ENCODE measurements at places on chromosomes 7 and 10. TPM values are rescaled to one million over a fixed set of nuclear protein-coding genes. Genes with fewer than 3 reads are reported as not detected.

Gene CALML3
- not detected for total RNA-seq

GRCh38 chr10:5618829-5619228 lies 47.6 kb downstream of the ASB13 start:
- peak; percentile 60 for DNase-seq

GRCh38 chr10:62618054-62618453 lies 186.5 kb upstream of the ADO start:
- no peak for DNase-seq

- DNase-seq: peak; percentile 84
These were observed 880 bp upstream of the ELN start for GRCh38 chr7:74026903-74027682.

GRCh38 chr7:26588511-26588910 lies 275.9 kb downstream of the SKAP2 start:
- no peak for DNase-seq

Gene DYNC1I1
- total RNA-seq: 18.5 TPM

Gene ANKRD22
- total RNA-seq: not detected

Gene NANOS1
- 3.3 TPM for total RNA-seq

GRCh38 chr7:75658369-75658768 lies 80.4 kb downstream of the HIP1 start:
- DNase-seq: no peak

DNA sequence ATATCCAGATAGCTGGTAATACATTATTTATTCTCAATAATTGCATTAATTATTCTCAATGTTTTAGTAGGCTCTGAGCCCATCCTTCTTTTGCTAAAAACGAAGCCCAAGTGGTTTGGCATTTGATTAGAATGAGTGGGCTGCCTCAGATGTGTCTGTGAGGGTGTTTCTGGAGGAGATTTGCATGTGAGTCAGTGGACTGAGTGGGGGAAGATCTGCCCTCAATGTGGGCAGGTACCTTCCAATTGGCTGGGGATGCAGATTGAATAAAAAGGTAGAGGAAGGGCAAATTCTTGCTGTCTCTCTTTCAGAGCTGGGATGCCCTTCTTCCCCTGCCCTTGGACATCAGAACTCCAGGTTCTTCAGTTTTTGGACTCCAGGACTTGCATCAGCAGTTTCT lies 290.6 kb upstream of the SMIM30 start:
- DNase-seq: no peak

GRCh38 chr7:99928188-99928587 lies 1.2 kb downstream of the GJC3 start:
- no peak for DNase-seq

GRCh38 chr7:29199776-29200175 lies 5.2 kb downstream of the CHN2 start:
- no peak for DNase-seq

DNA sequence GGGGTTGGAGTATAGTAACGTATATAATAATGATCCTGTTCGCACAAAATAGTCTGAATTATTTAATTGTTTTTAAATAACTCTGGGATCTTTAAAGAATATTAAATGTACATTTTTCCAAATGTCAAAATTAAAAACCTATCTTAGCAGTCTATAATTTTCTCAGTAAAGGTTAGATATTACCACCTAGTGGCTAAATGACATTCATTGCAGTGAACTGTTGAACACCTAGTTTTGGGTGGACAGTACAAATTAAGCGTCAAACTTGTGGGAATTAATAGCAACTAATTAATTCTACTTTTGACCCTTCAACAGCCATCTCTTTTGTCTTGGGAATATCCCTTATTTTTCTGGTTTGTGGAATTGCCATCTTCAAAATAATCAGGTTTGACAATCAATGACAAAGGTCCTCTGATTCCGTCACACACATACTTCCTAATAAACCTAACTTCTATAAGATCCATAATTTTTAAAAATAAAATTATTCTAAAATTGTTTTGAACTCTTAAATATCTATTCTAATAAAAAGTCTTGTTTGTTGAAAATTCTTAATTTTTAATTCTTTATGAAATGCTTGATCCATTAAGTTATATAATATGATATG lies 165.7 kb downstream of the SEMA3D start:
- DNase-seq: no peak

Gene CPED1
- 19.2 TPM for total RNA-seq

DNA sequence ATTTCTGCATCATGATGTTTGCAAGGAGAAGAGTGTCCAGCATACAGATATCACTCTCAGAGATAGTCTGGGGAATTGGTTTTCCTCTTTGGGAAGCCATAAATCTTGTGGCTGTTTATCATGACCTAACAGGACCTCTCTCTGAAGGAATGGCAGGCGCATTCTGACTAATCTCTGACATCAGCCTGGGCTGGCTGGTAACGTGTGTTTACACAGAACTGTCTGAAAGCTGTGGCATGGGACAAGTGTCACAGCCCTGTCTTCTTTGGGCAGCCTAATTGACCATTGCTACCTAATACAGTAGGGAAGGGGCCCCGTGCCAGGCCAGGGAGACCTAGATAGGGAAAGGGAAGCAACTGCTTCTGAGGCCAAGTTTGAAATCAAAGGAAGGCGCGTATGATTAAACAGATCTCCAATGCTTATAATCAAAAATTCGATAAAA lies 73.9 kb upstream of the CABCOCO1 start:
- peak; percentile 33 for DNase-seq

Gene CCDC3
- total RNA-seq: 8.7 TPM

Gene PCLO
- total RNA-seq: 2.7 TPM

DNA sequence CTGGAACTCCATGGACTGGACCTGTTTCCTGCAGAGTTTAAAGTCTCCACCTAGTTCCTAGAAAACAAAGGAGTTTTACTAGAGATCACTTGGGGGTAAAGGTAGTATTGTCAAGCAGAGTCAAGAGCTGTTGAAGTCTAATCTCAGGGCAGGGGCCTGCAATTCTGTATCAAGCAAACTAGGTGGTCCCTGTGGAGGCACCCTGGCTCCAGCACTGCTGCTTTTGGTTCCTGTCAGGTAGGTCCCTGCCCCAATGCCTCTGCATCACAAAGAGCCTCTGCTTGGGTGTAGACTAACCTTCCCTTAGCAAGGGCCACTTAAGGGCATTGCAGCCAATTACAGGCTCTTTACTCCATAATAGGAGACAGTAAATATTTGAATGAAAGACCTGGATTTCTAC lies 22.5 kb downstream of the ZSCAN25 start:
- DNase-seq: no peak

- DNase-seq: no peak
These were observed 40.0 kb upstream of the BMPR1A start for GRCh38 chr10:86716466-86716865.
